Daoy (cell line): ENCODE measurements at places on chromosomes 3 and 15. TPM values are rescaled to one million over a fixed set of nuclear protein-coding genes. Genes with fewer than 3 reads are reported as not detected.
A peak's percentile ranks its signal among the peaks of the same experiment; 100 is the strongest.

GRCh38 chr3:197458179-197458707, 97.5 kb downstream of the BDH1 start:
- peak; percentile 42 for DNase-seq

- no peak for DNase-seq
Observed at GRCh38 chr3:151391720-151392119, 7.2 kb upstream of the P2RY12 start.

DNA sequence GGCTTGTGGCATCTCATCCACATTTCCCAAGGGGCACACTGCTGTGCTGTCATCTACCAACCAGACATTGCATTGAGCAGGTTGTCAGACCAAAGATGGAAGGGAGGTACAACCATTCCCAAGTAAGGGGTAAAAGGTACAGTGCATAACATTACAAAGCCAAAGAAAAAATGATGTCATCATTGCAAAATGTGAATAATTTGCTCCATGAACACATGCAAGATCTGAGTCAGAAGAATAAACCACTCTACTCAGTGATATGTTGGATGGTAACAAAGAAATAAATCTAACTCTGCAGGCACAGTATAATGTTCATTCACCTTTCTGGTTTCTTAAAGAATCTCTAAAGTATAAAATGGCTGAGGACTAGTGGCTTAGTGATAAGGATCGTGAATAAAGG, 202.7 kb downstream of the MAGI1 start:
- no peak for DNase-seq

- peak; percentile 19 for DNase-seq
Observed at GRCh38 chr3:51819709-51820406, 40.8 kb upstream of the IQCF6 start.

GRCh38 chr15:41544650-41545015, 576 bp upstream of the RPAP1 start:
- peak; percentile 13 for DNase-seq

- DNase-seq = no peak
Observed at GRCh38 chr15:70669966-70670658, 93.2 kb downstream of the UACA start.

DNA sequence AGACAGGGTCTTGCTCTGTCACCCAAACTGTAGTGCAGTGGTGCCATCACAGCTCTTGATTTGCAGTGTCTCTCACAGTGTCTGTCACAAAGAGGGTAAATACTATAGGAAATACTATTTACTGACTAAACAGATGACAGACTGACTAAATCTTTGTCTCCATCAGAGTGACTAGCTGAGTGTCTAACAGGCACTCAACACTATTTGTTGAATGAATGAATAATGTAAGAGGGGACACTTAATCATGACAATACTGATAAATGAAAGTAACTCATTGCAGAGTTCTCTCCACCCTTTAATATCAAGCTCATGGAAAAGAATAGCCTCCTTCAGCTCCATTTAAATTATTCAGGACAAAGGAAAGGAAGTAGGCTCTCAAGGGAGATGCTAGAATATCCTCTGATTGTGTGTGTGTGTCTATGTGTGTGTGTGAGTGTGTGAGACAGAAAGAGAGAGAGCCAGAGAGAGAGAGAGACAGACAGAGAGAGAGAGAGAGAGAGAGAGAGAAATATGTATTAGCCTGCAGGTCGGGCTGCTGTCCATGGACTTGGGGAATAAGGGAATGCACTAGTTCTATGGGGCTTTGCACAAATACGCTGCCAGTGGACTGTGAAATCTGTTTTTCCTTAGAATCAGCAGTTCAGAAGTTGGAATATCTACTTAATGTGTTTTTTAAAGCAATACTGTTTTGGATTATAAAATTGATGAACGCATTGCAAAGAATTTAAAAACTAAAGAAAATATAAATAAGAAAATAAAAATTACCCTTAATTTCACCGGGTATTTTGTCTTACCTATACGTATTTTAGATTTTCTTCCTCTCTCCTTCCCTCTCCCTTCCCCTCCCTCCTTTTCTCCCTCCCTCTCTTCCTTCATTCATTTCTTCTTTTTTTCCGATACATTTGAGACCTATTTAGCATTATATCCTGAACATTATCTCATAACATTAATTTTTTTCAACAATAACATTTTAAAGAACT, 132.9 kb upstream of the LRIG1 start:
- DNase-seq = no peak

DNA sequence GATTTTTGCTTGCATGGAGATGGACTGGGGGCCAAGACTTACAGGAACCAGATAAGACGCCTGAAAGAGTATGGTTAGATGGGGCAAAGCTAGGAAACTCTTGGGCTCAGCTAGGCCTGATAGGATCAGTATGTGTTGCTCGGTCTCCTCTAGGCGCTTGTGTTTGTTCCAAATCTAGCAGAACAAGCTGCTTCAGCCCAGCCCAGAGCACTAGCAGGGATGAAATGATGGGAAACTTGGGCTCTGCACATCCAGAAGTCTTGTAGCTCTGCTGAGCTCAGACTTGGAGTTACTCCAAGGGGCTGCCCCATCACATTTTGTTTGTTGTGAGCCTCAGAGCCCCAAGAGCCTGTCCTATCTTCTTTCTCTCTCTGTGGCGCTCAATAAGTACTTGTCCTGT, 34.7 kb downstream of the FOXL2 start:
- DNase-seq = no peak

- no peak for DNase-seq
Observed at GRCh38 chr3:52882377-52882776, 15.0 kb downstream of the STIMATE start.

GRCh38 chr15:48119277-48119676, 1.5 kb upstream of the SLC24A5 start:
- DNase-seq = peak; percentile 7

- no peak for DNase-seq
Observed at GRCh38 chr3:17494117-17494809, 248.2 kb downstream of the TBC1D5 start.

DNA sequence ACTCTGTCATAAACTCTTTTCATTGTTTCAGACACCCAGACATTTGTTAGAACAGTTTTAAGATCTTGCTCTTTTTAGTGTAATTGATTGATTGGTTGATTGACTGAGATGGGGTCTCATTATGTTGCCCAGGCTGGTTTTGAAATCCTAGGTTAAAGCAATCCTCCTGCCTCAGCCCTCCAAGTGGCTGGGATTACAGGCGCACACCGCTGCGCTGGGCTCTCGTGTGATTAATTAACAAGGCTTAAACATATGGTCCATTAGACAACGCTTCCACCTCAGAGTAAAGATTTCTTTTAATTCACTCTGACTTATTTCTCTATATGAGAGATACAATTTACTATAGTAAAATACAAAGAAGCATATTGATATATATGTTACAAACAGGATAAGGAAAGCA, 114.0 kb upstream of the C2CD4B start:
- no peak for DNase-seq

Gene ALS2CL
- 0.74 and 0.86 TPM in 2 replicates for total RNA-seq

Gene ANKRD34C
- not detected in 2 replicates for total RNA-seq

Gene GPR27
- total RNA-seq = 2.5 and 5.0 TPM in 2 replicates

Gene STAG1
- 35.2 and 35.6 TPM in 2 replicates for total RNA-seq
